Naive thymus-derived CD4-positive, alpha-beta T cell (primary cell): ENCODE measurements at places on chromosomes 16 and 17. TPM values are rescaled to one million over a fixed set of nuclear protein-coding genes. Genes with fewer than 3 reads are reported as not detected.
A peak's percentile ranks its signal among the peaks of the same experiment; 100 is the strongest.

Gene SLC12A3
- total RNA-seq, result not detected

Gene MMP28
- 2.9 TPM for total RNA-seq

Gene POLR3K
- 18.9 TPM for total RNA-seq

DNA sequence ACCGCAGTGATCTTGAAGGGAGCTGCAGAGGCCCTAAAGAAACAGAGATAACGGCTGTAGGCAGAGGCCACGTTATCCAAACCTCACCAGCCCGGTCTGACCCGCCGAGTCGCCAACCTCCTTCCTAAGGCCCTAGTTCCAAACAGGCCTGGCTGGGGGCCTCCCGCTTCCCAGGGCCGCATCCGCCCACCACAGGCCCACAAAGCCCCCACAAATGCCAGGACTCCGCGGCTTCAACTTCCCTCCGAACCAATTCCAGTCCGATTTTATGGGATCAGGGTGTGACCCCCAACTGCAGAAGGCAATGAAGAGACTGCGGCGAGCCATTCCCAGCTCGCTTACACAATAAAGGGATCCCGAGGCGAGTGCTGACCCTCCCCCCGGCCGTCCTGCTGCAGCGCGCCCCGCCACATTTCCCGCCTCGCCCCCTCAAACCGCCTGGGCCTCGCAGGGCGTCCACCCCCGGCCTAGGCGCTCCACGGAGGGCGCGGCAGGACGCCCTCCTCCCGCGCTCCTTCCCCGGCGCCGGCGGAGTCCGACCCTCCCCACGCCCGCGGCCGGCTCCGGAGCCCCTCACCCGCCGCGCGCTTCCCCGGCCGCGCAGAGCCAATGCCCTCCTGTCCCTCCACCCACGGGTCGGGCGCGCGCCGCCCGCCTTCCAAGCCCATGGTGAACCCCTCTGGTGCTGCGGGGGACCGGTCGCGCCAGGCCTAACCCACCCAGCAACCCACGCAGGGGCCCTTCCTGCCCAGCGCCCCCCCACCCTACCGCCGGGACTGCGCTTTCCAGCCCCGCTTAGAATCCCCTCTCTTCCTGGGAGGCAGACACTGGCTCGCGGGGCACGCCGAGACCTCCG lies 926 bp downstream of the MYH10 start:
- no peaks in the 10 kb centered on the region for H3K36me3 ChIP-seq
- H3K27ac ChIP-seq, result no peak overlapping the region
- H3K27me3 ChIP-seq, result peaks cover 3% of the 10 kb centered on the region
- peaks cover 5% of the 10 kb centered on the region for H3K4me1 ChIP-seq

GRCh38 chr16:69613378-69614154 lies 47.8 kb downstream of the NFAT5 start:
- H3K4me1 ChIP-seq, result peaks cover 8% of the 10 kb centered on the region
- no peak overlapping the region for H3K4me3 ChIP-seq
- no peak overlapping the region for H3K27ac ChIP-seq
- no peaks in the 10 kb centered on the region for H3K36me3 ChIP-seq
- no peak for DNase-seq

DNA sequence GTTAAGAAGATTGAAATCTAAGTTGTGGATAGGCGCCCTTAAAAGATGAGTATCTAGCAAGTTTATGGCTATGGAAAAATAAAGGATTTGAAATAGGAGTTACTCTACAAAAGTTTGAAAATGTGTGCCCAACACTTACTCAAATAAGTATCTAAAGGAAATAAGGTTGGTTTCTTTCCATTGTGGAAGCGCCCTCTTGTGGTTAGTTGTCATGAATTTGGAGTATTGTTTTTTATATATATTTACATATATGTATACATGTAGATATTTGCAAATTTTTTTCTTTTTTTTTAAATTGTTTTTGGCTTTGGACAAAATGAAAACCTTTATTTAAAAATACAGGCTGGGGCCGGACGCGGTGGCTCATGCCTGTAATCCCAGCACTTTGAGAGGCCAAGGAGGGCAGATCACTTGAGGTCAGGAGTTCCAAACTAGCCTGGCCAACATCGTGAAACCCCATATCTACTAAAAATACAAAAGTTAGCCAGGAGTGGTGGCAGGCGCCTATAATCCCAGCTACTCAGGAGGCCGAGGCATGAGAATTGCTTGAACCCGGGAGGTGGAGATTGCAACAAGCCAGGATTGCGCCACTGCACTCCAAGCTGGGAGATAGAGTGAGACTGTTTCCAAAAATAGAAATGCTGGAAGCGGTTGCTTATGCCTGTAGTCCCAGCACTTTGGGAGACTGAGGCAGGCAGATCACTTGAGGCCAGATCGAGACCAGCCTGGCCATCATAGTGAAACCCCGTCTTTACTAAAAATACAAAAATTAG lies 24.0 kb upstream of the VPS4A start:
- no peak overlapping the region for H3K4me3 ChIP-seq
- no peaks in the 10 kb centered on the region for H3K4me1 ChIP-seq
- H3K27ac ChIP-seq, result no peak overlapping the region
- peak; percentile 43 for DNase-seq
- H3K36me3 ChIP-seq, result peaks cover 4% of the 10 kb centered on the region

GRCh38 chr17:44798356-44798755 lies 31.7 kb downstream of the GJC1 start:
- H3K27ac ChIP-seq, result no peak overlapping the region
- no peak for DNase-seq
- no peaks in the 10 kb centered on the region for H3K4me1 ChIP-seq
- no peaks in the 10 kb centered on the region for H3K36me3 ChIP-seq

DNA sequence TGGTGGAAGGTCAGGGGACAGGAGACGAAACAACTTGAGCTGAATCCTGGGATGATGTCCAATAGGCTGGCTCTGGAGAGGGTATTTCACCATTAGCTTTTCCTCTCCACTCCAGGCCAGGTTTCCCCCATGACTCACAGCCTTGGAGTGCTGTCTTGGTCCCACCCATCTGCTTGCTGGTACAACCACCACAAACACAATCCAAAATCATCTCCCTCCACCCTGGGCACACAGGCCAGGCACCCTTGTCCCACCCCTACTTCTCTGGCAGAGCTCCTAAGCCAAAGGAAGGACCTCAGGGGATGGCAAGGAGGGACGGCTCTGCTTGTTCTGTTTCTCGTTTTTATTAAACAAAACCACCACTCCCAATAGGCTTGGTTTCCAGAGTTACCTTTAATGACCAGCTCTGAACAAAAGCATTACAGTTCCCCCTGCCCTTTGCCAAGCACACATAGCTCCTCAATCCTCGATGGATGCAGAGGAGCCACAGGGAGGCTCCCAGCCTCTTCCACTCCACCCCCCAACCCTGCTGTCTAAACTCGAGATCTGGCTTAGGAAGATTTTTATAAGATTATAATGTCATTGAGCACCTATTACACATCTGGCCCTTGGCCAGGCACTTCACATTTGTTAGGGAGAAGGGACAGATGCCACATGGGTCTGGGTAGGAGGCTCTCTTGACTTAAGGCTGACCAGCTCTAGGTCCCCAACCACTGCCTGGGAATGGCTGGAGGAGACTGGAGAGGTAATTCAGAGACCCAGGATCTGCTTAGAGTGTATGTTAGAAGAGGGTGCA lies 13.3 kb downstream of the CAVIN1 start:
- H3K4me3 ChIP-seq, result no peak overlapping the region
- DNase-seq, result no peak
- H3K27ac ChIP-seq, result no peak overlapping the region
- H3K4me1 ChIP-seq, result peaks cover 4% of the 10 kb centered on the region
- no peaks in the 10 kb centered on the region for H3K27me3 ChIP-seq

GRCh38 chr16:519425-519824 lies 8.1 kb upstream of the CAPN15 start:
- H3K4me1 ChIP-seq, result no peaks in the 10 kb centered on the region
- H3K27ac ChIP-seq, result no peak overlapping the region
- H3K27me3 ChIP-seq, result no peaks in the 10 kb centered on the region
- no peak for DNase-seq
- no peak overlapping the region for H3K4me3 ChIP-seq

DNA sequence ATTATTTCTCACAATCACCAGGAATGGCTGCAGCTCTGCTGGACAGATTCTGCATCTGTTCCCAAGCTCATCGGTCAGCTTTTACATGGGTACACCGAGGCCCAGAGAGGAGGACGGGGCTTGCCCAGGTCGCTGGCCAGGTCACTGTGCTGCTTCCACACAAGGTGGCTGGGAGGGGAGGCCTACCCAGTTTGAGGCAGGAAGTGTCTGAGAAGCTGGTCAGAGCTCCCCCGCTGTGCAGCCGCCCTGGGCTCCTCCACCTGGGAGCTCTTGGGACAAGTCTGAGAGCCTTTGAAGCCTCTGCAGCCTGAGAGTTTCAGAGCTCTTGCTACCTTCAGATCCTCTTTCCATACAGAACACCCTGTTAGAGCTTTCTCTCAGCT lies 143.3 kb downstream of the CLEC16A start:
- H3K36me3 ChIP-seq, result no peaks in the 10 kb centered on the region
- no peak overlapping the region for H3K4me3 ChIP-seq
- H3K27ac ChIP-seq, result peak overlapping the region; percentile 38
- no peaks in the 10 kb centered on the region for H3K27me3 ChIP-seq
